ENCODE measurements at places on chromosomes 4 and X.
A peak's percentile ranks its signal among the peaks of the same experiment; 100 is the strongest.

DNA sequence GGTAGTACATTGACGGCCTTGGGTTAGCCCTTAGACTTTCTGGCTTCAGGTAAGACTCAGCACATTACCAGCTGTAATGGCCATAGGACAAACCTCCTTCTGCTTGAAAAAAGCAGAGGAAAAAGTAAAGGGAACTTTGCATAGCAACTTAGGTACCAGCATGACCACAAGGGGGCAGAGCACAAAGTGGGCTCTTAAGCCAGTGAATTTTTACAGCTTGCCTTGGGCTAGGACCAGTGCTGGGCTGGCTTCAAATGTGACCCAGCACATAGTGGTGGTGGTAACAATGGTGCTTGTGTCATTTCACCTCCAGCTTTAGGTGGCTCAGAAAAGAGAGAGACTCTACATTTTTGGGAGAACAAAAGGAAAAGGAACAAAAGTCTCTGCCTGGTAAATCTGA lies 66.1 kb downstream of the KLHL4 start:
- peak; percentile 30 for DNase-seq

- no peak for DNase-seq
Observed at GRCh38 chrX:69077895-69078455, 87.3 kb downstream of the PJA1 start.

DNA sequence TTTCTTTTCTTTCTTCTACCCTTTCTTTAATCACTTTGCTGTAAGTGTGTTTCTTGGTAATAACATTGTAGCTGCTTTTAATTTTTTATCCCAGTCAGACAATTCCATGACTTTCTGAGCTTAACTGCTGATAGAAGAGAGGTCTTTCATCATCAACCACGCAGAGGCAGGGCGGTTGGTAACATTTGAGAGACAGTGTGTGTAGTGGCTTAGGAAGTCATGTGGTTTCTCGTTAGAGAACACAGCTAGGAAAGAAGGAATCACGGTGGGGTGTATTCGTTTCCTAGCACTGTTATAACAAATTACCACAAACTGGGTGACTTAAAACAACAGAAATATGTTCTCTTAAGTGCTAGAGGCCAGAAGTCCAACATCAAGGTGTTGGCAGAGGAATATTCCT lies 11.5 kb downstream of the PRPS2 start:
- DNase-seq: no peak

- peak; percentile 37 for DNase-seq
Observed at GRCh38 chrX:39948582-39948981, 149.2 kb downstream of the BCOR start.

- no peak for DNase-seq
Observed at GRCh38 chrX:14939644-14940043, 66.4 kb downstream of the MOSPD2 start.

DNA sequence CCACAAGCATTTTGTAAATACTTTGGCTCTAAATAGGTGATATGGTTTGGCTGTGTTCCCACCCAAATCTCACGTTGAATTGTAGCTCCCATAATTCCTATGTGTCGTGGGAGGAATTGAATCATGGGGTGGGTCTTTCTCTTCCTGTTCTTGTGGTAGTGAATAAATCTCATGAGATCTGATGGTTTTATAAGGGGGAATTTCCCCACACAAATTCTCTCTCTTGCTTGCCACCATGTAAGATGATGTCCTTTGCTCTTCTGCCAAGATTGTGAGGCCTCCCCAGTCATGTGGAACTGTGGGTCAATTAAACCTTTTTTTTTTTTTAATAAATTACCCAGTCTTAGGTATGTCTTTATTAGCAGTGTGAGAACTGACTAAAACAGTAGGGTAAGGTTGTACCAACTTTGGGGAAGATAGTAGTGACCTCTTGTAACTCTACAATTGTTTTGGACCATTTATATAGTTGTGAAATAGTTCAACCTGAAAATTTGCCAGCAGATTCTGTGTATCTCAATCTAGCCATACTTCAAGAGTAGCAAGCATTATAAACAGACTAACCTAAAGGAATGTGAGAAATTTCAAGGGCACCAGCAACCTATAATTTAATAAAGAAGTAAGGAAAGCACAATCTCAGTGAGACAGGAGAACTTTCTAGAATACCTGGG lies 727.8 kb downstream of the GRID2 start:
- no peak for DNase-seq

GRCh38 chrX:24448762-24449250 lies 16.3 kb upstream of the PDK3 start:
- DNase-seq: no peak

DNA sequence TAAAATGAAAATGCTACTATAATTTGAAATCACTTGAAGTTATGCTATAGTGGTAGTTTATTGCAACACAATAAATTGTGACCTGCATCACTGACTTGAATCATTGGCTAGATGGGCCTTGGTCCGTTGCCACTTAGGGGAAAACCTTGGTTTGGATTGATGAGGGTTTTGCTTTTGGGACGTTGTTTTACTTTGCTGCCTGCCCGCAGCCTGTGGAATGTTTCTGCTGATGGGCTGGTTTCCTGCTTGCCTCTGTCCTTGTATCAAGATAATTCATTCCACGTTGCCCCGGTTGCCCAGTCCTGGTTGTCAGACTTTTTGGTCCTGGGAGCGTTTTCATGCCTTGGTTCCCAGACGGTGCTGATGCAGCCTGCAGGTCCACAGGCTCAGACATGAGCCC lies 18.3 kb downstream of the HADH start:
- no peak for DNase-seq

DNA sequence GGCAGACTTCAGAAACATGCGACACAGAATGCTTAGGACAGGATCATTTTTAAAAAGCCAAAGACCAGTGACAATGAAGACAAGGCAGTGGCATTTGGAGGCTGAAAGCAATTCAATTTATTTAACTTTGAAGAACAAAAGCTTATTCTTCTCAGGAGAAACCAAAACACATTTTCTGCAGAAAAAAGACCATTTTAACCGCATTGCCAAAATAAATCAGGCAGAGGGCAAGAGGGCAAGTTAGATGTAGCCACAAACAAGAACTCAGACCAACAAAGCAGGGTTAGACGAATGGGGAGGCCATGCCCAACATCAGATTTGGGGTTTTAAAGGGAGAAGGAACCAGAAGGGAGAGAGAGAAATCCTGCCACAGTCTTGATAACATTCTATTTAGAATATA lies 58.9 kb downstream of the RELL1 start:
- DNase-seq: no peak

- no peak for DNase-seq
Observed at GRCh38 chr4:156413239-156414135, 459.8 kb upstream of the CTSO start.

DNA sequence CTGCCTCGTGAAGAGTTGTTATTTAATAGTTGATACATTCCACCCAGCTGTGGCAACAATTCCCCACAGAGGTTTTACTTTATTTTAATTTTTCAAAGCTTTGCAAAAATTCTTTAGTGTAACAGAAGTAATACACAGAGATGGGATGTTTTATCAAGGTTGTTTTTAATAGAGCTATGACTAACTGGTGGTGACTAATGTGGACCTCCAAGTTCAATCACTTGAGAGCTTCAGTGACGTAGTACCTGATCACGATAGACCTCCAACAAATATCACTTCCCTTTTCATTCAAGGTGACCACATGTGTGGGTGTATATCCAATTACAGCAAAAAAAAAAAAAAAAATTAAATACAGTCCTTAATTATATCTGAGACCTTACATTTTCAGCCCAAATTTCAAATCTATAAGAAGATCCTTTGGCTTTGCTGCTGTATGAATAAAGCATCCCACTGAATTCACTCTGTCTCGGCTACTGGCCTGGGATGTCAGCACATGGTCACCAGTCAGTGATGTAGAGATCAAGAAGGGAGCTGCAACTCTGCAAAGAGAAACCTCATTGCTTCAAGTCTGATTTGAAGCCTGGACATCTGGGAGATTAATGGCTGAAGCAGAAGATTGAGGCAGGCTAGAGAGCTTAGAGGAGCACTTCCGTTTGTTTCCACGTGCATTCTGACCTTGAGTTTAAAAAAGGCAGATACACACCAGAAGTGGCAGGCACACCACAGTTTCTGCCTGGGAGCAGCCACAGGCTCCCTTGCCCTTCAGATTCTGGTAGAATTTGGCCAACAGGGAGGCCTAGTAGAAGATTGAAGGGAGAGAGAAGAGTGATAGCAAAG lies 345.9 kb upstream of the NOCT start:
- DNase-seq: no peak

DNA sequence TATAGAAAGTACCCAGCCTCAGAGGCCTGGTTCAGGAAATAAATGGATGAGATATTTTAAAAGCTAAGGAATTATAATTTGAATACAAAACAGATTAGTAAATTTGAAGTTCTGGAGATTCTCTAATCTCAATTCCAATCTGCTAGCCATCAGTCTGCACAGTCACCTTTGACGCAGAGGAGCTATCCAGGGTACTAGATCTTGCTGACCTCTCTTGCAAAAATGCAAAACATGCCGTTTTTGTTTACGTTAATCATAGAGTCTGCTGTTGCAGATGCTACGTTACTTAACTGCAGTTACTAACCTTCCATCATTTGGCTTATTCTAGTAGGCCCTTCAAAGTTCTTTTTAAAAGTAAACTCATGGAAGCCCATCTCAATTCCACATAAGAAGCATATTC lies 10.4 kb downstream of the CCSER1 start:
- DNase-seq: no peak

DNA sequence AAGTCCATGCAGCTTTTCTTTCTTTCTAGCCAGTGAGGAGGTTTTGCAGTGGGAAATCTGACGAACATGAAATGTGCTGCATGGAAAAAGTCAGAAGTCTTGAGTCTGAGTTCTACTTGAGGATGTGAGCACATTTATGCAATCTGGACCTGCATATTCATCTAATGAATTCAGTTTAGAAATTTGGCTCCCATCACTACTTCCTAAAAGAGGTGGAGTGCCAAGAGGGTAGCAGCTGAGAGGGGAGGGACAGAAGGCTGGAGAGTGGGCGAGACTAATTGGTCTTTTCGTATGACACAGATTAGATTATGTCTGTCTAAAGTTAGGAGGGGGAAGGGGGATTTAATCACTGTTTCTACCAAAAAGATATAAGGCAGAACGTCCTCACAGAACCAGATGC lies 535.9 kb downstream of the IQCM start:
- DNase-seq: no peak

DNA sequence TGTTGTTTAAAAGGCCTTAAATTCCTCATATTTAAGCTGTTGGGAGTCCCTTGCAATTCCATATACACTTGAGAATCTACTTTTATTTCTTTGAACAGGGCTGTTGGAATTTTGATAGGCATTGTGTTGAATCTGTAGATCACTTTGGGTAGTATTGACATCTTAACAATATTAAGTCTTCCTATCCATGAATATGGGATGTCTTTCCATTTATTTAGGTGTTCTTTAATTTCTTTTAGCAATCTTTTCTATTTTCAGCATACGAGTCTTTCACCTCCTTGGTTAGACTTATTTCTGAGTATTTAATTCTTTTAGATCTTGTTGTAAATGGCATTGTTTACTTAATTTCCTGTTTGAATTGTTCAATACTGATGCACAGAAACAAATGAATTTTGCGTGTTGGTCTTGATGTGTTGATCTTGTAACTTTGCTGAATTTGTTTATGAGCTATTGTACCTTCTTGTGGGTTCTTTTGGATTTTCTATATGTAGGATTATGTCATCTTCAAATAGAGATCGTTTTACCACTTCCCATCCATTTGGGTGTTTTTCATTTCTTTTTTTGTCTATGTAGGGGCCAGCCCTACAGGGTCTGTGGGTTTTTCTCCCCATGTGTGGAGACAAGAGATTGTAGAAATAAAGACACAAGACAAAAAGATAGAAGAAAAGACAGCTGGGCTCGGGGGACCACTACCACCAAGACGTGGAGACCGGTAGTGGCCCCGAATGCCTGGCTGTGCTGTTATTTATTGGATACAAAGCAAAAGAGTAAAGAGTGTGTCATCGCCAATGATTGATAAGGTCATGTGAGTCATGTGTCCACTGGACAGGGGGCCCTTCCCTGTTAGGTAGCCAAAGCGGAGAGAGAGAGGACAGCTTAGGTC lies 18.2 kb upstream of the CTBP1 start:
- no peak for DNase-seq

GRCh38 chr4:62130637-62131036 lies 930.5 kb downstream of the ADGRL3 start:
- DNase-seq: no peak

DNA sequence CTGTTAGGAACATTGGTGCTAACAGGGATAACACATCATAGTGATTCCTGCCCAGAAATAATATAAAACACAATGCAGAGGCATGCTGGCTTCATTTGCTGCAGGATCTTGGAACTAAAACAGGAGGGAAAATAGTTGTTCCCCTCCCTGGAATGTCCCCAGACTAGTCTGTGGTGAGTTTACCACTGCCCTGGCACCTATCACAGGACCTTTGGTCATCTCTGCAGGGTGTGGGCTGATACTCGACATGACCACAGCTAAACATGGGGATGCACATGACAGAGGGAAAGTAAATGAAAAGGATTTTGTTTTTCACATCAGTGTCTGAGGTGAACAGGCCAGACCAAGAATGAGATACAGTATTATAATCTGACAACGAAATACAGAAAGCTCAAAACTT lies 160.2 kb upstream of the DKK2 start:
- no peak for DNase-seq

GRCh38 chr4:20464381-20464780 lies 212.7 kb downstream of the SLIT2 start:
- DNase-seq: no peak

DNA sequence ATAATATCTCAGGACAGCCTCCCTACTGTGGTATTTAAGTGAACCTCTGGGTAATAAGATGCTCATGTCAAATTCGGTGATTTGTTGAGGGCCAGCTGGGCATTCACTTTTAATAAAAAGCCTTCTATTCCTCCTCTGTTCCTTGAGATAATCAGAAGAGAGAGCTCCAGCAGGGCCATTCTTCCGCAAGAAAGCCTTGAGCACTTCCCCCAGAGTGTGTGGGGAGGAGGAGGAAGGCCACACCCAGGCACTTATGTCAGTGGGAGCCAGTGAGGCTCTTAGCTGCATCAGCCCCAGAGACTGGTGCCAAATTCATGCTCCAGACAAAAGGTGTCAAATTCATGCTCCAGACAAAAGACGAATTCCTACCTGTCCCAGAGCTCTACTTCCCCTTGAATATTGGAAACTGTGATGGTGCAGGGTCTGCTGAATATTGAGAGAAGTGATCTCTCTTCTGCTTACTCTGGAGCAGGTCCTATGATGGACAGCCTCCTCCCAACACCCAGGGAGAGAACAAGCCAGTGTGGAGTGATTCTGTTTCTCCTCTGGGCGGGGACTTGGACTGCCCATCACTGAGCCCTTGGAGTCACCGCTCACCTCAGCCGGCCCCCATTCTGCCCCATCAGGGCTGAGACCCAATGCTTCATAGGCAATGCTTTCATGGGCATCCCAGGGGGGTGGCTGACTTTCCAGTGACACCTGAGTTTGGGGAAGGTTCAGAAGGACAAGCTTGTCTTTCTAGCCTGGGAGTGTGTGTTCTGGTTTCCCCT lies 68.1 kb downstream of the FHDC1 start:
- DNase-seq: no peak

- no peak for DNase-seq
Observed at GRCh38 chr4:109760682-109761081, 30.8 kb upstream of the PLA2G12A start.

- DNase-seq: no peak
Observed at GRCh38 chrX:39893417-39894338, 204.1 kb downstream of the BCOR start.
